ENCODE measurements at places on chromosomes 2 and 18. TPM values are rescaled to one million over a fixed set of nuclear protein-coding genes. Genes with fewer than 3 reads are reported as not detected.

Gene SP140
- total RNA-seq: 111 TPM

Gene SLC5A7
- total RNA-seq: not detected

Gene ASXL3
- not detected for total RNA-seq

Gene RGPD3
- total RNA-seq: 0.32 TPM

Gene ALPI
- total RNA-seq: not detected

Measured in T-helper 1 cell treated with Interleukin-12 subunit alpha and Interleukin-12 subunit beta and Interleukin-4 antibody, amounts not matched to agents 30 ng/mL and 1 ng/mL, for 36 hours (primary cell).